ENCODE measurements at places on chromosomes 2 and 18. TPM values are rescaled to one million over a fixed set of nuclear protein-coding genes. Genes with fewer than 3 reads are reported as not detected.

DNA sequence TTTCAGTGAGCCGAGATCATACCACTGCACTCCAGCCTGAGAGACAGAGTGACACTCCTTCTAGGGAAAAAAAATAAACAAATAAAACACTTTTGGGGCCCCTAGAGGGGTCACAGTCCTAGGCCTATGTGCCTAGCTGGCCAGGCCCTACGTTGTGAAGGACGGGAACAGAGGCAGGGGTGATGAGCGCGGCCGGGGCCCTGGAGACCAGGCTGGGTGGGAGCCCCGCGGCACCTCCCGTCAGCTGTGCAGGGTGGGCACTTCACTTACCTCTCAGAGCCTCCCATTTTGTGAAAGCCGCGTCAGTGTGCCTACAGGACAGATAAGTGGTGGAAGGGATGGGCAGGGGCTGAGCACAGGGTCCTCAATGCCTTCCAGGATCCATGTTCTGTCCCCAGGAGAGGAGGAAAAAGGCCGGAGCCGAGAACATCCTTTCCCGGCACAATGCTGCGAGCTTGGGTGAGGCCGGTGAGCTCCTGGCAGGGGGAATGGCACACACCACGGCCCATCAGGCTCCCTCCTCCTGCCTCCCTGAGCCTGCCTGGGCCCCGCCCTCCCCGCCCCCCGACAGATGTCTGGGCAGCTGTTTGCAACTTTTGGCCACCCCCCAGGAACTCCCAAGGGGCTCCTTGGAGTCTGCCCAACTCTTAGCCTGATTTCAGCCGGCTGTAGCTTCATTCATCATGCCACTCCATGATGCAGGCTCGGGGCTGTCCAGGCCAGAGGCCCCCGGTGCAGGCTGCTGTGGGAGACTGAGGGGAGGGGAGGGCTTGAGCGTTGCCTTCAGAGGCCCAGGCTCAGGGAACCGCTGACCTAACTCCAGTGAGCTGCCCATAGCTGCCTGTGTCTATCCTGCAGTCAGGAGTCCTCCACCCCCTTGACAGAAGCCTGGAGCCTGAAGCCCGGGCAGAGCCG lies 196.5 kb downstream of the TFCP2L1 start:
- no peak for DNase-seq

DNA sequence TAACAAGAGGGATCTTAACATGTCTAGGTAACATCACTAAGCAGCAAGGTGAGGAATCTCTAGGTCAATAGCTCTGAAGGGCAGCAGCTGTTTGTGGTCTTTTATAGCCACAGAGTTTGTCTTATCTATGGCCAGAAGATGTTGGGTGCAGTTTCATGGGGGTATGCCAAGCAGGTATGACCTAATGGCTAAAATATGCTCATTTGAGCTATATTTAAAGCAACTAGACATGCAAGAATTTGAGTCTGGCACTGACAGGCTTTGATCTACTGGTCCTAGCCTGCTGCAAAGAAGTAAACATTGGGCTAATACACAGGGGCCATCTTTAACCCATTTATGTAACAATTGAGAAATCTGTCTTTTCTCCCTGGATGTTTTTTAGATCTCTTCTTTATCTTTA lies 13.9 kb upstream of the UGP2 start:
- peak; percentile 96 for DNase-seq

DNA sequence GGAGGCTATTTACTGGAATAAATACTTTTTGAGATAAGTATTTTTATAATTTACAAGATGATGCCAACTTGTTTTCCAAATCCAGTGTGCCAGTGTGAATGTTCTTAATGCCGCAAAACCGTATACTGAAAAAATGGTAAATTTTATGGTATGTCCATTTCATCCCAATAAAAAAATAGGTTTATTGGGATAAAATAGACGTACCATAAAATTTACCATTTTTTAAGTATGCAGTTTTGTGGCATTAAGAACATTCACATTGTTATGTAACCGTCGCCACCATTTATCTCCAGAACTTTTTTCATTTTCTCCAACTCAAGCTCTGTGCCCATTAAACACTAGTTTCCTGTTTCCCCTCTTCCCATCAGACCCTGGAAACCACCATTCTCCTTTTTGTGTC lies 167.9 kb downstream of the PARD3B start:
- no peak for DNase-seq

DNA sequence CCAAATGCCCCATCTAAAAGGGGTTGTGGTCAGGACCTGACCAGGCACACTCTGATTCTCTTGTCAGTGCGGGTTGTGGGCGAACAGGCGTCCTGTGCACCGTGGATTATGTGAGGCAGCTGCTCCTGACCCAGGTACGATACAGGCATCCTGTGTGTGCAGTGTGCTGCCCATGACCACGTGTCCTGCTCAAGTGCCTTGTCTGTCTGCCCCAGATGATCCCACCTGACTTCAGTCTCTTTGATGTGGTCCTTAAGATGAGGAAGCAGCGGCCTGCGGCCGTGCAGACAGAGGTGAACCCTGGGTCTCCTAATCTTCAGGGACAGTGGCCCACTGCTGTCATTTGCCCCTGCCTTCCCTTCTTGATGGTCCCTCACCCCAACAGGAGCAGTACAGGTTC lies 14.6 kb downstream of the PTPN18 start:
- no peak for DNase-seq

- DNase-seq = no peak
Measured at GRCh38 chr2:140641163-140641562, 1489.7 kb downstream of the LRP1B start.

DNA sequence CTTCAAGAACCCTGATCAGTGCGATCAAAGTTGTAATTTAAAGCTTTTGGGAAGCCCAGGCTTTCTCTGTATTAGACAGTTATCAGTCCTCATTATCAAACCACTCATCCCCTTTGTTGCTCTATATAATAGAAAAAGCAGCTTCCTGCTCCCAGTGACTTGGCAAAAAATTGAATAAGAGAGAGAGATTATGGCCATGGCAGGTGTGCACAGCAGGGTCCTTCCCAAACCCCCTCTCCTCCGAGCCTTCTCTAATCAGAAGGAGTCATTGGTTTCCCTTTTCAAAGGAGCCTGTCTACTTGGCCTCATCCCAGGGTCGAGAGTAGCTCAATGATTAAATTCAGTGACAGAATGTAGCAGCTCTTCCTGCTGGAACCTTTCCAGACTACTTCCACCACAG lies 81.5 kb downstream of the SEMA4F start:
- peak; percentile 48 for DNase-seq

GRCh38 chr2:4903656-4904348 lies 788.4 kb upstream of the SOX11 start:
- no peak for DNase-seq

GRCh38 chr2:123451542-123451941 lies 573.5 kb upstream of the CNTNAP5 start:
- no peak for DNase-seq

GRCh38 chr18:59718108-59718463 lies 20.9 kb upstream of the CCBE1 start:
- peak; percentile 98 for DNase-seq

DNA sequence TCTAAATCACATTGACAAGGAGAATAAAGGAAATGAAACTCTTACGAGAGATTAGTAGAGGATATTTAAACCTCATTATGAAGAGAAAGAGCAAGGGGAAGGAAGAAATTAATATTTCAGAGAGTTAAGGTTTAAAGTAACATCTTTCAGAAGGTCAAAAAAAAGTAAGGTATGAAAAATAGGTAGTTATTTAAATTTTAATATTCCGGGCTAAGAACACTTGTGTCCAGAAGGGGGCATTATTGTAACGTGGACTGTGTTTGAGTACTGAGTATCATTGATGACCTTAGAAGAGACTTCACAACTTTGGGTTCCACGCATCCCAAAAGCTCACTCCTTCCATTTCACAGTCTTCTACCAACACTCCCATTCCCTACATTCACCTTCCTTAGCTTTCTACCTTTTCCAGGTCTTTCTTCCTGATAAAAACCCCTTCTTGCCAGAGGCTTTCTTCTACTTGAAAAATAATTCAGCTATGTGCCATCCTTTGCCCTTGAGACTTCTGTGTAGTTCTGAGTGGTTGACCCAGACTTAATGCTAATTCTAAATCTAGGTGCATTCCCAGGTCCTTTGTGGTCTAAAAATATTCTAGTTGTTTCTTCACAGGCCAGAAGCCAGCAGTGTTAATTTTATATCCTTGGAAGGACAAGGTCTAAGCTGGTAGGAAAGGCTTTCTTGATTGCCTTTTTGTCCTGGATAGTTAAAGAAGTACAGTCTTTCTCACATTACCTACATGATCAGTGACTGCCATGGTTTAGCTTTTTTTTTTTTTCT lies 16.5 kb downstream of the DYNC1I2 start:
- peak; percentile 8 for DNase-seq

DNA sequence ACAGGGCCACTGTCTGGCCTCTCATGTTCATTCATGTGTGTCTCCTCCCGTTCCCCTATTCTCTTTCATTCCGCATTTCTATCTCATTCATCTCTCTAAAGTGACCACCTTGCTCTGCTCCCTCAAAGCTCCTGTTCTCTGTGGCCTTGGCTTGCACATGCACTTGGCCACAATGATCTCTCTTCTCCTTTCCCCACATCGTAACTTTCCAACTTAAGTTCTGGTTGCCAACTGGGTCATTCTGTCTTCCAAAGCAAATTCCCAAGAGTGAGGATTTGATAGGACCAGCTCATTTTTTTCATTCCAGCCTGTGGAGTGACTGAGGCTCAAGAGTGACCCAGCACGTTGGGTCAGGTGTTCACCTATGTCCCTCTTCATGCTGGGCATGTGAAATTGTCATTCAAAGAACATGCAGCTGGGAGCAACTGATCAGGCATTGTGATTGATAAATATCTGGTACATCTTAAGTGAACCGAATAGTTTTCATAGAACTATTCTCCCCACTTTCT lies 14.3 kb upstream of the ITGA6 start:
- DNase-seq = no peak

GRCh38 chr2:64192125-64192479 lies 47.9 kb upstream of the PELI1 start:
- DNase-seq = no peak

GRCh38 chr2:146123256-146123655 lies 1603.3 kb upstream of the ZEB2 start:
- no peak for DNase-seq

The GNLY gene
- total RNA-seq = not detected

The NAT8 gene
- not detected for total RNA-seq

The VAPA gene
- 471 TPM for total RNA-seq

The SMCHD1 gene
- 53.7 TPM for total RNA-seq

The EIF2AK3 gene
- 23.2 TPM for total RNA-seq

The DHRS9 gene
- total RNA-seq = not detected

The MYOM1 gene
- total RNA-seq = not detected
